Stimulated activated CD4-positive, alpha-beta T cell treated with anti-CD3 and anti-CD28 coated beads, Interleukin-1b, Interleukin-23, amount 100 ng/mL, for 1 hour (primary cell): ENCODE measurements at places on chromosomes 5 and 9.

GRCh38 chr9:92746567-92747458 is 17.8 kb downstream of the BICD2 start:
- DNase-seq, result no peak

GRCh38 chr5:66553368-66553912 is 42.8 kb upstream of the MAST4 start:
- no peak for DNase-seq

DNA sequence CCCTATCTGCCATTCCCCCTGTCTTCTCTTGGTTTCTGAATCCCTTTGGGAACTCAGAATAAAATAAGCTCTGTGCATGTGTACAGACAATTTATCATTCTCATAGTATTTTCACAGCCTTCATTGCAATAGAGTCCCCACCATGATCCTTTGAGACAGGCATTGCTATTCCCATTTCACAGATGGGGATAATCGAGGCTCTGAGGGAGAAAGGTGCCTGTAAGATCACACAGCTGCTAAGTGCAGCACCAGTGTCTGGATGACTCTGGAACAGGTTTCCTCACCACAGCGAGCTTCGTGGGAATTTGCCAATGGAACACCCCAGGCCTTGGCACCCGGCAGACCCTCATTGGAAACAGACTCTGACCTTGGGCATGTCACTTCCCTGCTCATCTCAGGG is 293.6 kb downstream of the NSG2 start:
- DNase-seq, result no peak

GRCh38 chr9:93054758-93055704 is 3.5 kb upstream of the SUSD3 start:
- no peak for DNase-seq

DNA sequence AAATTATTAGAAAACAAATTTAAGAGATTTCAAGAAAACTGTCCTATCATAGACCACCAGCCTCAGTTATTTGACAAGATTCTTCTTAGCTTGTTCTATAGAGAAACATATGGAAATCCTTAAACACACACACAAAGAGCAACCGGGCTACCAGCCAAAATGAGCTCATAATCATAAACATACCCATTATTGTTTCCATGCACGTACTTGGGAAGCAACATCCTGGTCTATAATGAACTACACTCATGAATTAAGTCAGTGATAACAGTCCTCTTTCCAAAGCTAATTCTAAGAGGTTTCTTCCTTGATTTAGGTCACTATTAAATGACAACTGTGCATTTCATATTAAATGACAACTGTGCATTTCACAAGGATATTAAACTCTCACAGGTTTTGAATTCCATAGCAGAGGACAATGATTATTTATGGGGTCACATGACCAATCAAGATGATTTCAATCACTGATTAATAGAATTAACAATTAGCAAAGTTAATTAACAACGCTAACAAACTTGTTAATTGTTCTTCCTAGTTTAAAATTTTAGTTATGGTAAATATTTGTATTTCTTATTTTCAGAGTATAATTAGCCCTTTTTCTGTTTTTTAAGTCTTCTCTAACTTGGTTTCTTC is 77.0 kb downstream of the OXCT1 start:
- DNase-seq, result no peak

- no peak for DNase-seq
Observed at GRCh38 chr5:170296935-170297588, 515 bp downstream of the LCP2 start.

DNA sequence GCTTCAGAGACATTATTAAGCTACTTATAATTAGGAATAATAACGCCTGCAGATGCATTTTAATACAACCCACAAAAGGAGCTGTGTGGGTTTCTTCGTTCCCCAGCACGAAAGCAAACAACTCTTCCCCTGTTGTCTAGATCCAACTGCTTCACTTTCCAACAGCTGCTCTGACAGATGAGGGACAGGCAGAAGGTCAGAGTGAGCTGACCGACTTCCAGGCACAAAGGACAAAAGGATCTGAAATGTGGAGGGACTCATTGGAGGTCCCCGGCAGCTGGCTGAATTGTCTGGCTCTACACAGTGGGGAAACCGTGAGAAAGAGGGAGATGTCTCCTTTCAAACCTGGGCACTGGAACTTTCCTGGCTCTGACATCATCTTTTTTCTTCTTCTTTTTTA is 79.1 kb upstream of the ALDH1B1 start:
- DNase-seq, result no peak

- no peak for DNase-seq
Observed at GRCh38 chr5:112381521-112381920, 37.6 kb downstream of the EPB41L4A start.

- no peak for DNase-seq
Observed at GRCh38 chr9:16425562-16426231, 444.8 kb downstream of the BNC2 start.

GRCh38 chr9:115957585-115957984 is 196.0 kb upstream of the PAPPA start:
- DNase-seq, result no peak

DNA sequence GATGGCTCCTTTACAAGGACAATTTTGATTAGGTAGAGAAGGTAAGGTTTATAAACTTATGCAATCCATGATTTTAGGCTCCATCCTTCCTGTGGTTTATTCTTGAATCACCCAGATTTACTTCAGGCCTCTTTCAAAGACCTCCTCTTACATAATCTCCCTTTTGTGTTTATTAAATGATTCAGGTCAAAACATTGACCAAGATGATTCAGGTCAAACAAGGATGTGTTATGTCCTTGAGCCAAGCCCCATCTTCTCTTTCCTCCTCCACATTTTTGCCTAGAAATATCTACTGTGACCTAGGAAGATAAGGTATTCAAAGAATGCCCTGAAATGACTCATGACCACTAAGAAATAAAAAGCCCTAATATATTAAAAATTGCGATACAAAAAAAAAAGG is 31.8 kb upstream of the TLR4 start:
- no peak for DNase-seq

DNA sequence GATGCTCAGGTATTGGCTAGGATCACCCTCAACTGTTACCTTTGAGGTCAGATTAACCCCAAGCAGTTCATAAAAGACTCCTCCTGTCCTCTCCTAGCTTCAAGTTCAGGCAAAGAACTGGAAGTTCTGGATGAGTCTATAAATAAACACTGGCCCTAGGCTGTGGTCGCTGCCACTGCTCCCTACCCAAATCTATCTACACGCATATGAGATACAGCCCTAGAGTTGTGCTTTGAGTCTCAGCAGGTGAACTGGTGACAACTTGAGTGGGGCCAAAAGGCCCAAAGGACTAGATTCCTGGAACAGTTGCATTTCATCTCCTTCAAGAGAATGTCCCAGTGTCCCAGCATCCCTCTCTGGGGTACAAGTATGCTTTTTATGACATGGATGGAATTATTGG is 62.6 kb downstream of the SAXO1 start:
- no peak for DNase-seq

DNA sequence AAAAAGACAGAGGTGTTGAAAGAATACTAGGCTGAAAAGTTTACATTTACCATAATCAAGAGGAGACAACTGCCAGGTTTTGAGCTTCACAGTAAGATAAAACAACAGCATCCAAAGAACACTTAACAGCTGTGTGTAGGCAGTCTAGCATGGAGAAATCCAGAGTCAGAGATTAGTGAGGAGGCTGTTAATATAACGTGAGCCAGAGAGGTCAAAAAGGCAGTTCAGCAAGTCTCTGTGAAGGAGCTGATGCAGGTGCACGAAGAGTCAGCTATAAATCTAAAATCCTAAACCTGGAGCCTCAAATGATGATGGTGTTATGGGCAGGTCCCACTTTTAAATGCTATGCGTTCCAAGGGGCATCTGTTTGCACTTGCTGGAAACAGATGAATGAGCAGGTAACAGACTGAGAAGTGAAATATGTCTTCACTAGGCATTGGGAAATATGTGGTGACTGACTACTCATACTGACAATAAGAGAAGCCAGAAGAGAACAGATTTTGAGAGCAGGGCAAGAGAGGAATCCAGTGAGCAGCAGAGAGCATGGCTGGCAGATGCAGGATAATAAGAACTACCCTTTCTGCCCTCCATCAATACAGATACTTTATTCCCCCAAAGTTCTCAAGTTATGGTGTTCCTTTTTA is 8.7 kb downstream of the APTX start:
- DNase-seq, result no peak

- DNase-seq, result no peak
Observed at GRCh38 chr9:34898846-34899245, 59.2 kb upstream of the PHF24 start.

DNA sequence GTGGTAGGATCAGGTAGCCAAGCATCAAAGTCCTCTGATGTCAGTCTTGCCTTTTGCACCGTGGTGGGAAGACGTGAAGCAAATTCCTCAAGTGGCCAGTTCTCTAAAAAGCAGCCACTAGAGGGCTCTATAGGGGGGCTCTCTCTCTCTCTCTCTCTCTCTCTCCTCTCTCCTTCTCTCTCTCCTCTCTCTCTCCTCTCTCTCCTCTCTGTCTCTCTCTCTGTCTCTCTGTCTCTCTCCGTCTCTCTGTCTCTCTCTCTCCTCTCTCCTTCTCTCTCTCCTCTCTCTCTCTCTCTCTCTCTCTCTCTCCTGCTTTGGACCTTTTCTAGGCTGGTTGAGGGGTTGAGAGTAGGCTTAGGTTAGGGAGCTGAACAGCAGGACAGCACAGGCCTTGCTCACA is 13.9 kb upstream of the OSMR start:
- DNase-seq, result no peak

GRCh38 chr9:93236541-93237206 is 52.7 kb downstream of the WNK2 start:
- no peak for DNase-seq

GRCh38 chr9:116608064-116608463 is 79.0 kb upstream of the TRIM32 start:
- no peak for DNase-seq

- DNase-seq, result no peak
Observed at GRCh38 chr5:36494841-36495601, 111.4 kb upstream of the SLC1A3 start.

GRCh38 chr9:79477955-79478771 is 93.6 kb upstream of the TLE4 start:
- no peak for DNase-seq

DNA sequence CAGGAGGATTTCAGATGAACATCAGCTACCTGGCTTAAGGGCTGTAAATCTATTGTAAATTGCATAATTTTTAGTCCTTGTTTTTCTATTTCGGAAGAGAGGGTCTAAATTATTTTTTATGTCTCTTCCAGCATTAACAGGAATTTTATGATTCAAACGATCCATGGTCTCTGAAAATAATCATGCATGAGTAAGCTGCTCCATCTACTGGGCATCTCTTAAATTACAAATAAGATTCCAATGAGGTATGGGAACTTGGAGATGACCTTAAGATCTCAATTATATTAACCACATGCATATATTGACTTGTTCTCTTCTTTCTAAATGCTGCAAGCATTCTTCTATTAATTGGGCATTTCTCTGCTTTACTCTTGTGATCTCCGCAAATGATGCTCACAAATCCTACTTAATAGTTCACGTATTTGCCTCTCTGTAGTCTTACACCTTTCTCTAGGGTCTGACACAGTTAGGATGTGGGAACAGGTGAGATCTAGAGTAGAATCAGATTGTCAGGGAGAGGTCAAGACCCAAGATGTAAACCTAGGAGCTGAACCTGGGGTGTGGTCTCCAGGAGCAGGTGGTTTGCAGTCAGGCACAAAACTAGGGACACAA is 86.9 kb downstream of the NUDT12 start:
- DNase-seq, result no peak

DNA sequence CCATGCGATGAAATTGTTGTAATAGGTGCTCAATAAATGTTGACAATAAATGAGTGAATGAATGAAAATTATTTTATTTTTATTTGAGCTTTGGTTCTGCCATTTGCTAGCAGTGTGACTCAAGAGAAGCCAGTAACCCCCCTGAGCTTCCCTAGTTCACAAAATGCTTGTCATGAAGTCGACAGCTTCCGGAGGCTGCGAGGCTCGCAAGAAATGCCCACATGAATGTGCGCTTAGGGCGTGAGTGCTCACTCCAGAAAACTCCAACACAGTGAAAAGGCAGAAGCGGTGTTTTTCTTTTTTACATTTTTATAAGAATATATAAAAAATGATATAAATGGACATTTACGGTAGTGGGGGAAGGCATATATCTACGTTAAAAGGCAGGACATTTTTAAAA is 26.5 kb downstream of the CDKN2A start:
- DNase-seq, result no peak

DNA sequence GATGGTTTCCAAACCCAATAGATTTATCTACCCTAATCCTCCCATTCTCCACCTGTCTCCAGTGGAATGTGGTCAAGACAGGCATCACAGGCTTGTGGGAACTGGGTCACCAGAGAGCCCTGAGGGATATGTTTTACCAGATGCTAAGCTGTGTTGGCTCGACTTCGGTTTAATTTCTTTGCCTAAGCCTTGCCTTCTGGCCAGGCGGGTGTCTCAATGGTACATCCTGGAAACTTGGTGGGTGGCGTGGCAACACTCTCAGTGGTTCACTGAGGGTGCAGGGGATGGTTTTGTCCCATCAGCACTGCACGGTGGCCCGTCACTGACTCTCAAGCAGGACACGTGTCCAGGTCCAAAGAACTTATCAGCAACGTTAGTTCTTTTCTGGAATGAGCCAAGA is 192.2 kb downstream of the TENT4A start:
- DNase-seq, result no peak

DNA sequence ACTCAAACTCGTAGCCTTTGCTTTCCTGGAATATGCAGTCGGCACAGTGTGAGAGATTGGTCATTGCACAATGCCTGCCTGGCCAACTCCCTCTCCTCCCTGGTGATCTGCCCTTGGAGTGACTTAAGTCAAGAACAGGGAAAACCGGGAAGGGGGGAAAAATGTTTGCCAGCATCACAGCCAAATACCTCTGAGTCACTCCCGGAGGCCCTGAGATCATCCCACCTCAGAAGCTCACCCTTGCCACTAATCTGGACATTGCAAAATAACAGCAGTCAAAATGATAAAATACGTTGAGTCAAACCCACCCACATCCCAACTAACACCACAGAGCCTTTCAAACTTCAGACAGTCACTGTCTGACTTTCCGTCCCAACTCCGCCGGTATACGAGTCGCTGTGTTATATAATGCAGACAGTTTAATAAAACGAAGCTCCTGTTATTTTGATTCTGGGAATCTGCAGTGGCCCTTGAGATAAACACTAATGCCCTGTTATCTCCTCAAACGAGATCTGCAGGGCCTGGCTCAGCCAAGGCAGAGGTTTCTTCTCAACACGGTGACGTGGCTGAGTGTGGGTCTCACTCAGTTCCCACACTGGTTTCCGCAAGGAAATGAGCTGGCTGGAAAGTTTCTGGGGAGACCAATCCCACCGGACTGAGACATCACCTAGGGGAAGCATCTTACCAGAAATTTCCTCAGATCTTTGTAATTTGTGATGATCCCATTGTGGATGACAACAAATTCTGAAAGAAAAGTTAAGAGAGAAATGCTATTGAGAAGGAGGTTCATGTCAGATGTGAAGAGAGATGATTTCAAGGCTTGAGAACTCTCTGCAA is 22.1 kb downstream of the GFPT2 start:
- no peak for DNase-seq

DNA sequence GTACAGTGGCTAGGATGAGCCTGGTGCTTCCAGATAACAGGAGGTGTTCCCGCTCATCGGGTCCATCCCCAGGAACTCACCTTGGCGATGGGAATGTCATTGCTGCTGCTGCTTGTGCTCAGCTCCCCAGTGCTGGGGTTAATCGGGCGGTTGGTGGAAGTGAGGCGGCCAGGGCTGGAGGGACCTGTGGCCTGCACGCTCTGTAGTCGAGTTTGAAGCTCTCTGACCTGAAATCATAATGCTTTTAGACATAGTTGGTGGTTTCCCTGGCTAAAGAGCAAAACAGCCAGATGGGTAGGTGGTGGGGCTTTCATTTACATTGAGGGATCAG is 108.5 kb downstream of the DCP2 start:
- no peak for DNase-seq

- DNase-seq, result no peak
Observed at GRCh38 chr9:116589392-116590354, 97.4 kb upstream of the TRIM32 start.
